ENCODE measurements at places on chromosomes 7 and 10.

- DNase-seq: no peak
Measured at GRCh38 chr10:112779025-112779770, 170.8 kb upstream of the TCF7L2 start.

- DNase-seq: no peak
Measured at GRCh38 chr10:121497513-121498470, 100.5 kb downstream of the FGFR2 start.

DNA sequence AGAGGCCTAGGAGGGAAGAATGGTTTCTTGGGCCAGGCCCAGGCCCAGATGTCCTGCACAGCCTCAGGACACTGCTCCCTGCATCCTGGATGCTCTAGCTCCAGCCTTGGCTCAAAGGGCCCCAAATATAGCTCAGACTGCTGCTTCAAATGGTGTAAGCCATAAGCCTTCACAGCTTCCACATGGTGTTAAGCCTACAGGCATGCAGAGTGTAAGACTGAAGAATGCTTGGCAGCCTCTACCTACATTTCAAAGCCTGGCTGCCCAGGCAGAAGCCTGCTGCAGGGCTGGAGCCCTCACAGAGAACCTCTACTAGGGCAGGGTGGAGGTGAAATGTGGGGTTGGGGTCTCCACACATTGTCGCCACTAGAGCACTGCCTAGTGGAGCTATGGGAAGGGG lies 118.1 kb downstream of the TPK1 start:
- DNase-seq: no peak

GRCh38 chr7:8014399-8014798 lies 45.8 kb downstream of the GLCCI1 start:
- no peak for DNase-seq

DNA sequence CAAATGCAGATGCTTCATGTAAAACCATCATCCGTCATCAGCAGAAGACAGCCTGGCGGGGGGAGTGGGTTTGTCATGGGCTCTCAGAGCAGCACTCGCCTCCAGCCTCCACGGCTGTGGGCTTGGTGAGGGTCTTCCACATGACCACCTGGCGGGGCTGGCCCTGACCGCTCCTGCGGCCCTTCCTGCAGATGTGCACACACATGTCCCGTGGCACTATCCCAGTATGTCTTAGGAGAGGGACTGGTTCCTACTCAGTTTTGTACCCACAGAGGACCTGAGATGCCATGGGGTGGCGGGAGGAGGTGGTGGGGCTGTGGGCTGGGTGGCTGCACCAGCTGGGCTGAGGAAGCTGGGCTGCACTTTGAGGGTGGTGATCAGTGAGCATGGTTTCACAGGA lies 4.7 kb downstream of the IDI2 start:
- DNase-seq: no peak

GRCh38 chr7:727806-728460 lies 852 bp upstream of the PRKAR1B start:
- no peak for DNase-seq

DNA sequence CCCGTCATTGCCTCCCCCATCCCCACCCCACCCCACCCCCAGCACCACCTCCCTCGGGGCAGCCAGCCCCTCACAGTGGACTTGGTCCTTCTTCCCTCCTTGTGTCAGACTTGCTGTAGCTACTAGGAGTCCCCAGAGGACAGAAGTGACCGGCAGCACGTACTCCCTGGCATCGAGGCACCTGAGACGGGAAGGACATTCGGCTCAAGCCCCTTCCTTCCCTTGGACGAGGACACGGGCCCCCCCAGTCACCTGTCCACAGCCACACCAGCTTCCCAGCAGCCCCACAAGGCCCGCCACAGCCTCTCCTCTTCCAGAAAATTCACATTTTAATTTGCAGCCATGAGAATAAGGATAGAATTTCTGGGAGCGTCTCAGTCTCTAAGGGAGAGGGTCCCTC lies 267.8 kb upstream of the SHH start:
- DNase-seq: no peak

- DNase-seq: no peak
Measured at GRCh38 chr7:22596763-22597400, 96.9 kb upstream of the STEAP1B start.

DNA sequence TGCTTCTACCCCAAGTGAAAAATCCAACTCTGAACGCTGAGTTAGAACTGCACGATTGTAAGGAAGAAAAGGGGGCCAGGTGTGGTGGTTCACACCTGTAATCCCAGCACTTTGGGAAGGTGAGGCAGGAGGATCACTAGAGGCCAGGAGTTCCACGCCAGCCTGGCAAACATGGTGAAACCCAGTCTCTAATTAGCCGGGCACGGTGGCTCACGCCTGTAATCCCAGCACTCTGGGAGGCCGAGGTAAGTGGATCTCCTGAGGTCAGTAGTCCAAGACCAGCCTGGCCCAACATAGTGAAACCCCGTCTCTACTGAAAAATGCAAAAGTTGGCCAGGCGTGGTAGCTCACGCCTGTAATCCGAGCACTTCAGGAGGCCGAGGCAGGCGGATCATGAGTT lies 9.0 kb downstream of the GUSB start:
- DNase-seq: no peak

DNA sequence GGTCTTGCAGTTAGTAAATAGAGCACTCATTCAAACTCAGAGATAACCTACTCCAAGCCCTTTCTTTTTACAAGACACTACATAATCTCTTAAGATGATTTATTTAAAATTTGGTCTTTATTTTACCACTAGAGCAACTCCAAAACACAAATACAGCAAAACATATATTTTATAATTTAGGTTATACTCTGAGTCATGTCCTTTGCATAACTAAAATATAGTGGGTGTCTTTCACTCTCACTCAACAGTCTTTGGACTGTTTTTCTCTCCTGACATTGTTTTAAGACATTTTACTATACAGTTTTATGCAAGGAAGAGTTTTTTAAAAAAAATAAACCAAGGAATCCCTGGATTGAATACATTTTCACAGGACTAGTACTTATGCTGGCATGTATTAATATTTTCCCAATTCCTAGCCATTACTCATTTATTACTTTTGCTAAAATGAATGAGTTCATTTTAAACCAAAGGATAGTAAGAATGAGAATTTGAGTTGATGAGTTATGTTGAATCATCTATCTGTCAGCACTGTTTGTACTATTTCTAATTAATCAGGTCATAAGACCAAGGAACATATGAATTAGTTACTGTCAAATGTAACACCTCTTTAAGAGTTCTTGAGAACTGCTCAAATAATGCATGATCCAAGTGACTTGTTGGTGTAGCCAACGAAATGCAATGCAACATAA lies 303.1 kb upstream of the FZD1 start:
- DNase-seq: no peak

DNA sequence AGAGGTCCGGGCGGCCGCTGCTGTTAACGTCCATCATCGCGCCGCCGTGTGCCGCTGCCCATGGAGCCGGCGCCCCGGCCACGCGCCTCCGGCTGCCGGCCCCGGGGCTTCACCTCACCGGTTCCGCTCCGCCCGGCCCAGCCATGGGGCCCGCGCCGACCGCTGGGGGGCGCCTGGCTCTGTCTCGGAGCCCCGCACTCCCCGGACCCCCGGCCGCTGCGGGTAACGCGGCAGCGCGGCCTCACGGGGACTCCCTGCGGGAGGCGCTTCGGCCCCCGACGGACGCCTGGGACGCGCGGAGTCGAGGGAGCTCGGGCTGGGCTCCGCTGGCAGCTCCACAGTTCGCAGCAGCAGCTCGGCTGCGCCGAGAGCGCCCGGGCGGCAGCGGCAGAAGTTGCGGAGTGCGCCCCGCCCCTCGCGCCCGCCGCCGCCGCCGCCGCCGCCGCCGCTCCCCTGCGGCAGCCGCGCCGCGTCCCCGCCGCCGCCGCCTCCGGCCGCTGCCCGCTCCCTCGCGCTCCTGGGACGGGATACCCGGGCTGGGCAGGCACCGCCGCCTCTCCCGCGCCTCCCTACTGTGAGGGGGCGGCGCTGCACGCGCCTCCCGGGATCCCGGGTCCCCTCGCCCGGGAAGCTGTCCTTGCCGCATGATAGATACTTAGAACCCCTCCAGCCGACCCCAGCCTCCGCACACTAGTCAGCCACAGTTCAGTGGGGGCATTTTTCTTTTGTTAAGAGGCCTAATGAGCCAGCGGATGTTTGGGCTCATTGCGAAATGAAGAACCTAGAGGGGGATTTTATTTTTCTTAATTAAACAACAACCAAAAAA lies at the start of gene HTR7:
Gene HTR7, minus strand, starts transcription at position 405 of the 826 bp plus-strand sequence. Its CDS starts 368 bp downstream, at position 37.
- peak; percentile 17 for DNase-seq

GRCh38 chr10:78933828-78934531 lies 134.8 kb upstream of the ZMIZ1 start:
- DNase-seq: no peak

DNA sequence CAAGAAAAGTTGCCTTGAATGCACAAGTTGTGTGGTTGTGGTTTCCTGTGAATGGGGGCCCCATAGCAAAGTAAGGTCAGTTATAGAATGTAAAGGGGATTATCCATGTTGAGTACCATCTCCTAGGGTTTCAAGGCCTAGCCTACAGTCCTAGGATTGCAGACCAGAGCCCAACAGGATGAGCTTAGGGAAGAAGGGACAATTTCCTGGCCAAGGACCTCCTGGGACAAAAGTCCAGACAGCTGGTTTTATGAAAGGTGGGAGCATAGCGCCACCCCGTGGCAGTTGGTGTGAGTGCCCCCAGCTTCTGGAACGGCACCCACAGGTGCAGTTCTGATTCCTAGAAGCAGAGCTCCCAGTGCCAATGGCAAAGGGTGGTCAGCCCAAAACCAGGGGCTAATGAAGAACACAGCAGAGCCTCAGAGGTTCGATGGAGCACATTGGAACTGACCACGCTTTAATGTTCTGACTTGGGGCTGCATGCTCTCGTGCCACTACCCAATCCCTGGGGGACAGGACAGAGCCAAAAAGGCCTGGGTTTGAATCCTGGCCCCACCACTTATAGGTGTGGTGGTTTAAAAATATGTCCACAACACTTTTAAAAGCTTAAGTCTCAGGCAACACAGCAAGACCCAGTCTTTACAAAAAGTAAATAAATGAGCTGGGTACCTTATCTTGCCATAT lies 25.8 kb upstream of the TMEM120A start:
- peak; percentile 46 for DNase-seq

DNA sequence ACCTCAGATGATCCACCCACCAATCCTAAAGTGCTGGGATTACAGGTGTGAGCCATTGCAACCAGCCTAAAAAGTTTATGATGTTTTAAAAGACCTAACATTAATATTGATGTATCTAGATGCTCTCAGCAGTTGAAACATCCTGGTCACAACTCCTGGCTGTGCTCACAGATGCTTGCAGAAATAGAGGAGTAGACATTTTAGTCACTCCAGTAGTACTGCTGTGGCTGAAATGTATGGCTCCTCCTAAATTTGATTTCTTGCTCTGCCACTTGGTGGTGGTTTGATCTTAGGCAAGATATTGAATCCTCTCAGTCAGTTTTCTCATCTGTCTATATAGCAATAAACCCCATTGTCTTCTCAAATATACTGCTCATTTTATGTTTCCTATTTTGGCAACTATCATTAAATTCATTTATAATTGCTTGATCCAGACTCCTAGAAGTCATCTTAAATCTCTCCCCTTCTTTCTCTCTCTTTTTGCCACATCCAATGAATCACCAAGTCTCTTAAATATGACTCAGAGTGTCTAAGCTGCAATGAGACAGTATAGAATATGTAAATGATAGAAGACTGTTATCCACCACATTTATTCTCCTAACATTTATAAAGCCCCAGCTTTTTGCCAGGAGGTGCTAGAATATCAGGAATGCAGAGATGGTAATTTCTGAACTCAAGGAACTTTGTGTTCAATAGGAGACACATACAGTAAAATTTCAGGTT lies 78.1 kb upstream of the NRBF2 start:
- DNase-seq: no peak
